ENCODE measurements at places on chromosomes 4 and X. TPM values are rescaled to one million over a fixed set of nuclear protein-coding genes. Genes with fewer than 3 reads are reported as not detected.

MAGIX gene
- total RNA-seq: 14.9 TPM

DNA sequence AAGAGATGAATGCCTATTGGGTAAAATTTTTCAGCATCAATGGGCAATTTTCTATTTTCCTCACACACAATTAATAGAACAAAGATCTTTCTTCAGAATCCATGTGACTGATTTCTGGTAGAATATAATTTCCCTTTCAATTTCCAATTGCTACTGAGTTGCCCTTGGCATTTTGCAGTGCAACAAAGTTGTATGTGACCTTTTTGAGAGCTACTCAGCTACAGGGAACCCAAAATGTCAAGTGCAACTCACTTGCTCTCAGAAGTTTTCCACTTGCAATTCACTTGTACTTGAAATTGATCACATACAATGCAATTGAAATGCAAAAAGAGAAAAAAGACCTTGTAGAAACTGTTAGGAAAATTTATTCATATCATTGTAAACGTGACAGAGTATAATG, 245.5 kb downstream of the BANK1 start:
- DNase-seq: no peak

TMEM154 gene
- 81.9 TPM for total RNA-seq

DNA sequence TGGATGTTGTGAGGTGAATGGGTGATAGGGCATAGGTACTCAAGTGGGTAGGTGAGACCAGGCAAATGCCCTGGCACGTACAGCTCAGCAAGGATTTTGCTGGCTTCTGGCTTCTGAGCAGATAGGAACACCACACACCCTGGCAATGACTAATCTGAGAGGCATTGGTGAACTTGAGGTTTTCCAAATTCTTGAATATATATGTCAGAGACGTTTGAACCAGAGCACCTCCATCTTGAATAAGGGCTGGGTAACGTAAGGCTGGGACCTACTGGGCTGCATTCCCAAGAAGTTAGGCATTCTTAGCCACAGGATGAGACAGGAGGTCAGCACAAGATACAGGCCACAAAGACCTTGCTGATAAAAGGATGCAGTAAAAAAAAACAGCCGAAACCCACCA, 204.5 kb downstream of the NLGN4X start:
- no peak for DNase-seq

DNA sequence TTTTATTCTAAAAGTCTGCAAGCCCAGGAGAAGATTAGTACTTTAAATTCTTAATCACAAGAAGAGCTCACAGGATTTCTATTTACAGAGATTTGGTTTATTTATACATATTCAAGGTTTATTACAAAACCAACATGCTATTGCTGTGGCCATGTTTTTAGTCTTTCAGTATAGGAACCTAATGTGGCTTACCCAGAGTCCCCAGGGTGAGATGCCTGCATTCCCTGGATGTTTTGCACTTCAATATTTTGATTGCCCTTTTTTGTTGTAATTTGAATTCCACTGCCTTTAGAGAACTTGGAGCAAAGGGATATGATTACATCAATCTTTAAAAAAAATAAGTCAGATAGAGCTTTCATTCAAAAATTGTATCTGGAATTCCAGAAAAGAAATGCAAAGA, 146.0 kb upstream of the FRMPD4 start:
- DNase-seq: no peak

F8A1 gene
- 4.4 TPM for total RNA-seq

CXCL6 gene
- not detected for total RNA-seq

DNA sequence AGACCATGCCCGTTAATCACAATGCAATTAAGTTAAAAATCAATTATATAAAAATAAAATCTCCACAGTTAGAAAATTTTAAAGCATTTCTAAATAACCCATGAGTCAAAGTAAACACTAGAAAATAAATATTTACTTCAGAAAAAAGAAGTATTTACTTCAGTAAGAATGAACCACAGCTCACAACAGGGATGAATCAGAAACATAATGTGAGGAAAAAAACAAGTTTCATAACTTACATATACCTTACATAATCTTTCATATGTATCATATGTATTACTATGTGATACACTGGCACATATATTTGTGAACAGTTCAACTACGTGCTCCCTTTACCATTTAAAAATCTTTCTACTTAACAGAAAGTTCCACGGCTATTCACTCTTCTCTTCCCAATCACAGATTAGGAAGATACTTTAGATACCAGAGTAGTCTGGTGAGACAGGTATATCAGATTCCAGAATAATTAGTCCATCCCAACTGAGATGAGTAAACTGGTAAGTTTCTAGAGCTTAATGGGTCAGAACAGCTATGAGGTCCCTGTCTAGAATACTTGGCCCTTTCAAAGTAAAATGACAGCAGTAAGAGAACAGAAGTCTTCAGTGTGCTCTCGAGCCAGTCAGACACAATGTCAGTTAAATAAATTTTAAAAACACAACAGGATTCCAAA, 70.3 kb downstream of the SH3RF1 start:
- no peak for DNase-seq

- DNase-seq: no peak
Observed at GRCh38 chrX:119880552-119881437, 9.2 kb downstream of the NDUFA1 start.

DNA sequence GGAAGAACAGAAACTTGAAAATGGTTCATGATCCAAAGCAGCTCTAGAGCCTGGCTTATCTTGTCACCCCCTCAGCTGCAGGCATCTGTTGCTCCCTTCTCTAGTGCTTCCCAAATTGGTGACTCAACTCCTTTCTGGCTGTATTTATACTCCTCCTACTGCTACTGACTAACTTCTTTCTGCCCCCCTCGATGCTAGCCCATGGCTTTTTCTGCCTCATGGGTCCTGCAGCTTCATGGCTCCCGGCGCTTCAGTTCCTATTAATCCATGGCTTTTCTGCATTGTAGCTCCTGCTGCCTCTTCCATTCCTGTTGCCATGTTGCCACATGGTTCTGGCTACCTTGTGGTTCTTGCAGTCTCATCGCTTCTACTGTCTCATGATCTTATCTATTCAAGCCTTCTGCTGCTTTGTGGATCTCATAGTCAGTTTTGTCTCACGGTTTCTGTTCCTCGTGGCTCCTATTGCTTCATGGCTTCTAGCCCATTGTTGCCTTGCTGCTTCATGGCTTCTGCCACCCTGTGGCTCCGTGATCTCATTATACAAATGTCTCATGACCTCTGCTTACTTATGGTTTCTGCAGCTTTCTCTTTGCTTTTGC, 48.1 kb downstream of the SMC1A start:
- no peak for DNase-seq

GRCh38 chrX:132127743-132128142, at the start of gene FRMD7:
TSS of gene FRMD7 (minus strand) at chrX:132128020. CDS start at chrX:132127844, 176 bp downstream.
- DNase-seq: no peak
